Chondrocyte (in vitro differentiated cells): ENCODE measurements at places on chromosomes 2 and 18. TPM values are rescaled to one million over a fixed set of nuclear protein-coding genes. Genes with fewer than 3 reads are reported as not detected.

Gene COL4A3
- 1.2 to 6.8 TPM (median 1.4 TPM) in 3 replicates for total RNA-seq

Gene MOGAT1
- not detected in 3 replicates for total RNA-seq

Gene ABCG5
- not detected in 3 replicates for total RNA-seq

- no peak for DNase-seq
Measured at GRCh38 chr2:55236992-55237543, 4.6 kb downstream of the RPS27A start.

DNA sequence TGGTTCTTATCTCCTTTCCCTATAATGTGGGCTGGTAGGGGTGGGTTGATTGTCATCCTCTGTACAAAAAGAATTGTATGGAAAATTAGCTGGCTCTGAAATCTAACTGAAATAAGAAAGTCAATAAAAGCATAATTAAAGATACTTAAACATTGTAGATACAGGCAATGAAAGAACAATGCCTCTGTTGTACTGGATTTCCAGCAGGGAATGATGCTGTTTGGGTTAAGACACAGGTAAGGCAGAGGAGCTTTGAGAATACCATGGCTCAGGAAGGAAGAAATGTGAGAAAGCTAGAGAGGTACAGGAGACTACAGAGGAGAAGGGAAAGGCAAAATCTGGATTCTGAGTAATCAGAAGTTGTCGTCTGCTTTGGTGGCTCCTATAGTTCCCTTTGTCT is 10.1 kb downstream of the DTNA start:
- no peak for DNase-seq

Gene SERPINB10
- total RNA-seq, result not detected in 3 replicates

GRCh38 chr2:45180779-45181178 is 171.5 kb upstream of the SIX2 start:
- no peak for DNase-seq

Gene MAP3K19
- total RNA-seq, result not detected in 3 replicates

Gene C2orf81
- total RNA-seq, result 1.3 to 3.4 TPM (median 1.5 TPM) in 3 replicates

- no peak for DNase-seq
Measured at GRCh38 chr2:46493971-46494250, 14.5 kb downstream of the TMEM247 start.

Gene ITPRIPL1
- total RNA-seq, result 0.63 to 3.2 TPM (median 2.8 TPM) in 3 replicates
